Astrocyte (in vitro differentiated cells and primary cell): ENCODE measurements at places on chromosomes 6 and 20. TPM values are rescaled to one million over a fixed set of nuclear protein-coding genes. Genes with fewer than 3 reads are reported as not detected.
A peak's percentile ranks its signal among the peaks of the same experiment; 100 is the strongest.

The KIF6 gene
- total RNA-seq: 1.2 and 2.0 TPM in 2 replicates

- H3K4me3 ChIP-seq: no peak overlapping the region
- H3K36me3 ChIP-seq: no peaks in the 10 kb centered on the region
- no peak overlapping the region for H3K27ac ChIP-seq
- H3K27me3 ChIP-seq: no peaks in the 10 kb centered on the region
- no peaks in the 10 kb centered on the region for H3K4me1 ChIP-seq
Measured at GRCh38 chr6:8705435-8706020, 270.2 kb upstream of the SLC35B3 start.

DNA sequence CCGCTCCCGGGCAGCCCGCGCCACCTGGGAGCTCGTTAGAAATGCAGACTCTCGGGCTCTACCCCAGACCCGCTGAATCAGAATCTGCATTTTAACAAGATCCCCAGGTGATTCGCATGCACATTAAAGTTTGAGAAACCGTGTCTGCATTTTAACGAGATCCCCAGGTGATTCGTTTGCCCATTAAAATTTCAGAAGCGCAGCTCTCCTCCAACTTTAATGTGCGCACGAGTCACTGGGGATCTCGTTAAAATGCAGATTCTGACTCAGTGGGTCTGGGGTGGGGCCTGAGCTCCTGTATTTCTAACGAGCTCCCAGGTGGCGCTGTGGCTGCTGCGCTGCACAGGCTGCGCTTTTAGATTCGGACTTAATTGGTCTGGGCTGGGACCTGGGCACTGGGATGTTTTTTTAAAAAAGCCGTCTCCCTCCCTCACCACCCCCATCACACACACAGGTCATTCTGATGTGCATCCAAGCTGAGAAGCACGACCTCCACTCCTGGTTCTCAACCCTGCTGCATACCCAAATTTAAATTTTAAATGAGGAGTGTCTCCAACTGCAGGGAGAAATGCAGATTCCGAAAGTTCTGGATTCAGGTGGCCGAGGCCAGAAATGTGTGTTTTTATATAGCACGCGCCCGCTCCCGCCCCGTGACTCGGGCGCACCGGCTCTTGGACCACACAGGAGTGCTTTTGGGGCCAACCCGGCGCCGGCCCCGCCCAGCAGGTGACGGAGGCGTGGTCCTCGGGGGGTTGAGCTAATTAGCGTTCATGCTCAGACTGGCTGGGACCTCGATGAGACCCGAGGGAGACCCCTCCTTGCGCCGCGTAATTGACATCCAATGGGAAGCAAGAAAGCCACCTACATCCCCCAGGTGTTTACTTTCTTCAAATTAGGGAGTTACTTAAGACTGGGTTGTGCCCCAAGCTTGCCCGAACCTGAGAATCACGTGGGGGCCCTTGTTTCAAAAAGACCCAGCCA lies 85.8 kb downstream of the ZFP64 start:
- H3K4me3 ChIP-seq: peak overlapping the region; percentile 81
- H3K36me3 ChIP-seq: no peaks in the 10 kb centered on the region
- H3K27ac ChIP-seq: no peak overlapping the region
- H3K4me1 ChIP-seq: peaks cover 14% of the 10 kb centered on the region
- H3K27me3 ChIP-seq: no peaks in the 10 kb centered on the region

GRCh38 chr6:130140084-130140483 lies 82.7 kb downstream of the SAMD3 start:
- H3K27me3 ChIP-seq: no peaks in the 10 kb centered on the region
- H3K4me1 ChIP-seq: no peaks in the 10 kb centered on the region
- peaks cover 7% of the 10 kb centered on the region for H3K36me3 ChIP-seq

GRCh38 chr6:17621003-17621402 lies 20.9 kb downstream of the FAM8A1 start:
- peak; percentile 6 for DNase-seq
- H3K36me3 ChIP-seq: peaks cover 24% of the 10 kb centered on the region
- no peak overlapping the region for H3K4me3 ChIP-seq
- H3K27me3 ChIP-seq: no peaks in the 10 kb centered on the region
- H3K27ac ChIP-seq: no peak overlapping the region
- no peaks in the 10 kb centered on the region for H3K4me1 ChIP-seq

- no peaks in the 10 kb centered on the region for H3K4me1 ChIP-seq
- no peak overlapping the region for H3K27ac ChIP-seq
- DNase-seq: no peak
- H3K27me3 ChIP-seq: no peaks in the 10 kb centered on the region
- H3K36me3 ChIP-seq: no peaks in the 10 kb centered on the region
Measured at GRCh38 chr20:52536040-52536439, 344.5 kb upstream of the ZFP64 start.

The FOXQ1 gene
- total RNA-seq: 0.24 and 0.39 TPM in 2 replicates

GRCh38 chr20:34824806-34825529 lies 483 bp downstream of the NCOA6 start:
- H3K27me3 ChIP-seq: no peaks in the 10 kb centered on the region
- DNase-seq: peak; percentile 19
- no peaks in the 10 kb centered on the region for H3K36me3 ChIP-seq
- no peaks in the 10 kb centered on the region for H3K4me1 ChIP-seq

DNA sequence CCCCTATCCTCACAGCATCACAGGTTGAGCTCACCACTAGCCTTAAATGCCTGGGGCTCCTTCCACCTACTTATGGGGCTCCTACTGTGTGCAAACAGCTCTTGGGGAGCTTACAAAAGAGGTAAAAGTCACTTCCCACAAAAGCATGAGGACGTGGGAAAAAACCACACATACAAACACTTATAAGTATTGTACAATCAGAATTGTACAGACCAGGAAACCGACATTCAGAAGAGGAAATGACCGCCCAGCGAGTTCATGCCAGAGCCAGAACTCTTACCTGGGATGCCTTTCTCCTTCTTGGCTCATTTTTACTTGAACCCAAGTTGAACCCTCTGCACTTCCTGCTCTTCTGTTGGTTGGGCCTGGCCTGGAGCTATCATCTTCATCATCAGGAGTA lies 6.3 kb upstream of the PPP1R16B start:
- H3K27me3 ChIP-seq: peaks cover 7% of the 10 kb centered on the region
- no peak for DNase-seq
- H3K4me1 ChIP-seq: no peaks in the 10 kb centered on the region
- no peak overlapping the region for H3K27ac ChIP-seq

The CTCFL gene
- not detected in 2 replicates for total RNA-seq

- peaks cover 36% of the 10 kb centered on the region for H3K4me1 ChIP-seq
- H3K27ac ChIP-seq: peak overlapping the region; percentile 87
- H3K27me3 ChIP-seq: no peaks in the 10 kb centered on the region
Measured at GRCh38 chr6:163460307-163460782, 45.8 kb downstream of the QKI start.

The RNF39 gene
- total RNA-seq: not detected in 2 replicates

The DEFB121 gene
- total RNA-seq: not detected in 2 replicates

DNA sequence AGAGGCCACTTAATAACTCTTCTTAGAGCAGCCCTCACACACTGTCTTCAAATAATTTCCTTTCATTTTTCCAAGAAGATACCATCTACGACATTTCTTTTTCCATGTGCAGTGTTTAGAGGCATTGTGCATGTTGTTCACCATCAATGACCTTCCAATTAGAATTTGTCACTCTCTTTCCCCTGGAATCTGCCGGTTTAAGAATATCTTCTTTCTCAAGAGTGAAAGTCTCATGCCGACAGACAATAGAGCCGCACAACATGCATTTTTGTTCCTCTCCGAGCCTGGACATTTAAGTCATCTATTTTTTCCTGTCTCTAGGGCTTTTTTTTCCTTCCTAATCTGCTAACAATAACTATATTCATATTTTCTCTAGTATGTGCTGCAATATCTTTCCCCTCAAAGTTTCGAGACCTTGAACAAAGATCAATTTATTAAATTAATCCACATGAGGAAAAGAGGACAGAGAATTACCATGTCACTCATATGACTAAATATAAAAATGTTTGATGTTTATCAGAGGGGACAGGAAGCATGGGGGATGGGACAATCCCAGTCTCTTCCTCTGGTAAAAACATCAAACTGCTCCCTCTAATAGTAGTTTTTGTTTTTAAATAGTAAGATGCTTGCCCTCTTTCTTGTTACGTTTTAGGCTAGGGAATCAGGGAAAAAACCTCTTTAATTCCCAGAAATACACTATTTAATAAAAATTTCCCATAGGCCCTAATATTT lies 893.4 kb downstream of the C6orf118 start:
- no peaks in the 10 kb centered on the region for H3K36me3 ChIP-seq
- peak overlapping the region; percentile 18 for H3K4me3 ChIP-seq
- no peaks in the 10 kb centered on the region for H3K4me1 ChIP-seq
- no peak overlapping the region for H3K27ac ChIP-seq
- no peaks in the 10 kb centered on the region for H3K27me3 ChIP-seq
- DNase-seq: no peak

The FLOT1 gene
- total RNA-seq: 77.6 and 85.2 TPM in 2 replicates

DNA sequence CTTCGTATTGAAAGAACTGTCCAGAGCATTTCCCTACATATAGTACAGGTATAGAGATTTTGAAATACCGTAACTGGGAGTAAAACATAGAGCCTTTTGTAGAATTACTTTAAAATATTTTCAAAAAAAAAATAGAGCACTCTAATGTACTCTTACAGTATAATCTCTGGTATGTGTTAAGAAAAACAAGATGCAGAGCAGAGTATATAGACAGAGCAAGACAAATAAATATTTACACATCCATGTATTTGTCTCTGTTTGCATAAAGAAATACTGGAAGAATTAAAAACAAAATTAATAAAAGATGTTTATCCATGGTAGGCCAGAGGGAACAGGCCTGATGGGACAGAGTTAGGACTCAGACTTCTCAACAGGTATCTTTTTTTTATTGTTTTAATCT lies 28.0 kb upstream of the SUMO4 start:
- H3K4me3 ChIP-seq: no peak overlapping the region
- no peaks in the 10 kb centered on the region for H3K4me1 ChIP-seq
- H3K27ac ChIP-seq: no peak overlapping the region
- peaks cover 19% of the 10 kb centered on the region for H3K36me3 ChIP-seq

DNA sequence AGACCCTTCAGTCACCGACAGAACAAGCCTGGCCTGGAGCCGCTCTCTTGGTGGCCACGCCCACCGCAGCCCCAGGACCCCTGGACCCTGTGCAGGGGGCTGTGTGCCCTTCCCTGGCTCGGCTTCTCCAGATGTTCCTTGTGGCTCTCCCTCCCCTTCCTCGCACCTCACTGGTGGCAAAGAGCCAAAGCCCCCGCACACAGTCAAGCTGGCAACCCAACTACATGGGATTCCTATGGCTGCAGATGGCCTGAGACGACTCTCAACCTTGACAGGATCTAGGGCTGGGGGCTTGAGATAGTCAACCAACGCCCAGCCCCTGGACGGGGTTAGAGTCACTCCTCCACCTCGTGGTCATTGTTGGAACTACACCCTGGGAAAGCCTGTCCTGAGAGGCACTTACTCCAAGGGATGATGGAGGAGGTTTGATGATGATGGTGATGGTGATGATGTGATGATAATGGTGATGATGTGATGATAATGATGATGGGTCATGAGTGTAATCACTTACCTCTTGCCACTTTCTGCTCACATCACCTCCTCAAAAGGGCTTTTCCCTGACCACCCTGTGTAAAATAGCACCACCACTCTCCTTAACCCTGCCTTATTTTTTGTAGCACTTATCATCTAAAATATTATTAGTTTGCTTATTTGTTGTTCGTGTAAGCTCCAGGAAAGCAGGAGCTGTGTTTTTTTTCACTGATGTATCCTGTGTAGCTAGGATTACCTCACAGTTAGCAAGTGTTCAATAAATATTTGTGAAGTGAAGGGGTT lies 278.4 kb downstream of the LRFN2 start:
- no peak overlapping the region for H3K4me3 ChIP-seq
- no peaks in the 10 kb centered on the region for H3K36me3 ChIP-seq
- peak; percentile 0 for DNase-seq
- H3K27me3 ChIP-seq: no peaks in the 10 kb centered on the region
- no peaks in the 10 kb centered on the region for H3K4me1 ChIP-seq
- H3K27ac ChIP-seq: no peak overlapping the region

DNA sequence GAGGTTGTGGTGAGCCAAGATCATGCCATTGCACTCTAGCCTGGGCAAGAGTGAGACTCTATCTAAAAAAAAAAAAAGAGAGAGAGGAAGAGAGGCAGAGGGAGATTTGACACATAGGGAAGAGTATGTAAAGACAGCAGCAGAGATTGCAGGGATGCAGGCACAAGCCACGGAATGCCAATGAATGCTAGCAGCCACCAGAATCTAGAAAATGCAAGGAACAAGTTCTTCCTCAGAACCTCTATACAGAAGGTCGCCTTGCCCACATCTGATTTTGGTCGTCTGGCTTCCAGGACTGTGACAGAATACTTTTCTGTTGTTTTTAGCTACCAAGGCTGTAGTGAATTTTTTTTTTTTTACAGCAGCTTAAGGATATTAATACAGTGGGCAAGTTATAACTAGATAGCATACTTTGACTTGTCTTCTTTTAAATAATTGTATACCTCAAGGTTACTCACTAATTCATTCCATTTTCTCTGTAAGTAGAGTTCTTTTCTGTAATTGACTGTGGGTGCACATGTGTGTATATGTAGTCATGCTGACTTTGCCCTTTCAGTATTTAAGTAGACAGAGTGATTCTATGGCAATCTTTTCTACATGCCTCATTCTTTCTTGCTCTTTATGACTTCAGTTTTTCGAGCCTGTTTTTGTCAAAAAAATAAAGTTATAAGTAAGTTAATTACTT lies 402.2 kb downstream of the GJA1 start:
- H3K4me3 ChIP-seq: no peak overlapping the region
- peaks cover 6% of the 10 kb centered on the region for H3K4me1 ChIP-seq
- DNase-seq: no peak
- no peak overlapping the region for H3K27ac ChIP-seq
- no peaks in the 10 kb centered on the region for H3K27me3 ChIP-seq

The FNDC11 gene
- 0.19 and 0.20 TPM in 2 replicates for total RNA-seq

The HDGFL1 gene
- not detected in 2 replicates for total RNA-seq

- H3K4me3 ChIP-seq: no peak overlapping the region
- H3K4me1 ChIP-seq: peaks cover 7% of the 10 kb centered on the region
Measured at GRCh38 chr20:37354210-37355195, 8.6 kb downstream of the SRC start.

- no peak for DNase-seq
- H3K27me3 ChIP-seq: no peaks in the 10 kb centered on the region
- no peak overlapping the region for H3K27ac ChIP-seq
Measured at GRCh38 chr6:2655844-2656433, 94.8 kb downstream of the MYLK4 start.

- no peak for DNase-seq
- H3K4me3 ChIP-seq: no peak overlapping the region
- H3K36me3 ChIP-seq: no peaks in the 10 kb centered on the region
- H3K27ac ChIP-seq: no peak overlapping the region
- no peaks in the 10 kb centered on the region for H3K4me1 ChIP-seq
Measured at GRCh38 chr6:36698196-36698595, 570 bp downstream of the RAB44 start.

The DEFB124 gene
- total RNA-seq: not detected in 2 replicates
